Omental fat pad (tissue), 4 donors: ENCODE measurements at places on chromosomes 1 and 21.

GRCh38 chr1:216898801-216899200 lies 175.6 kb upstream of the ESRRG start:
- no peak for DNase-seq

GRCh38 chr21:44846485-44847260 lies 26.8 kb downstream of the PTTG1IP start:
- DNase-seq, result no peak

DNA sequence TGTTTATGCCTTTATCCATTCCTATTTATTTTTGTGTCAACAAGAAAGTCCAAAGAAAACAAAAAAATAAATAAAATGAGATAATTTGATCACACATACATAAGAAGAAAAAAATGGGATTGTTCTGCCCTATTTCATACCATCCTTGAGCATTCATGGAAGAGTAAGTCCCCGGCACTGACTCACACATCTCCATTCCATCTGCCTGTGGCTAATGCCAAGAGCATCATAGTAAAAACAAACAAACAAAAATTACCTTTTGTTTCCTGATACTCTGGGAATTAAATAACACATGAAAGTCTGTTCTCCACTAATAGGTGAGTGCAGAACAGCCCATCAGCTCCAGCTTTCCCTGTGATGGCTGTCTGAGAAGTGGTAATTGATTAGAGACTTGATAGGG lies 48.1 kb upstream of the BACE2 start:
- no peak for DNase-seq

DNA sequence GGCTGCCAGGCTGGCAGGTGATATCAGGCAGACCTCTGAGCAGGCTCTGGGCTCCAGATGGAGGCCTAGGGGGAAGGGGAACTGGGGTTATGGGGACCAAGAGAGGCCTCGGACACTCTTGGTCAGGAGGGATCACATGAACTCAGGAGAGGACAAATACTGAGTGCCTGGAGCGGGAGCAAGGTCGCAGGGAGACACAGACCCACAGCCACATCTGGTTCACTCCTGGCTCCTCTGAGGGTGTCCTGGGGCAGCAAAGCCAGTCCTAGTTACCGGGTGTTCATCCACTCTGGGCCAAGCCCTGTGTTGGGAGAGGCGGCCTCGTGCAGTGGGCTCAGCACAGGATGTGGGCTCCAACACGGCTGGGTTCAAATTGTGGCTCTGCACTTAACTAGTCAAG lies 239.0 kb downstream of the PTPRU start:
- no peak for DNase-seq

DNA sequence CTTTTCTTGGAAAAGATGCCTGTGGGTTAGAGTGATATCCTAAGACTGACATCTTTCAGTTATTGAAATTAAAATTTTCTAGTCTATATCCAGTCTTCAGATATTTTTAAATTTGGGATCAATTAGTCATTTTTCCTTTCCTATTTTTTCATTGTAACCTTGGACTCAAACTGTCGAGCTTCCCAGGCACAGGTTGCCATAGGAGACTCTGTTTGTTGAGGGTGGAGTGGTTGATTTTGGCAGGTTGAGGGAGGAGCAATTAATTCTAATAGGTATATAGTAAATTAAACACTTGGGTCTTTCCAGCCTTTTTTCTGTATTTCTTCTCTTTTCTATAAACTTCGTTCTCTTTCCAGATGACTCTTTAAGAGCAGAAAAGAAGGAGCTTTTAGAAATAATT lies 326.8 kb downstream of the ASTN1 start:
- no peak for DNase-seq

DNA sequence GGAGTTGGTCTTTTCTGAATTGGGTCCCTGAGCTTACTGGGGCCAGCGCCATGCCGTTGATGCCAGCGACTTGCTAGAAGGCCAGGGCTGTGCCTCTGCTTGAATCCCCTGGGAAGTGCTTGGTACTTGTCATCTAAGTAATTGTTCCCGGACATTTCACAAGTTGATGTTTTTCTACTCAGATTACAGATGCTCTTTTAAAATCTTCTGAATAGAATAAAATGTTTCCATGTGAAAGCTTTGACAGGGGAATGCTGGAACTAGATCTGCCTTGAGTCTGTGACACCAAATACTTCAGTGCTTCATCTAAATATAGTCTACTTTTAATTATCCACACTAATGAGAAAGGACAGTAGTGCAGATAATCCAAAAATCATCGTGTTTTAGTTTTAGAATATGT lies 38.3 kb downstream of the PTGFRN start:
- DNase-seq, result no peak

- no peak for DNase-seq
These were observed 413.7 kb downstream of the PTPRU start for GRCh38 chr1:29650041-29650400.

DNA sequence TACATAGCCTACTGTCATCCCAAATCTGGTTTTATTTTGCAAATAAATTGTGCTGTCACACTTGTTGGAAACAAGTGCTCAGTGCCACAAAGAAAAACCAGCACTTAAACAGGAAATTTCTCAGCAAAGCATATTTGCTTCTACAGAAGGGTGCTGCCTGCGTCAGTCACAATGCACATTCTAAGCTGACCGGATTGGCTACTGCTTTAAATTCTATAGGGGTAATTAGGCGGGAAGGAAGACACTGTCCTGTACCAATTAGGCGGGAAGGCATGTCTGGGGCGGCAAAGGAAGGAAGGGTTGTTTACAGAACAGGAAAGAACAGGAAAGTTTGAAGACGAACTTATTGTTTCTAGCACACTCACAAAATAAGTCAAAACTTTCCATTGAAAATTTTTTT lies 2.8 kb downstream of the IFI16 start:
- no peak for DNase-seq
